ENCODE measurements at places on chromosomes 7 and 10.

DNA sequence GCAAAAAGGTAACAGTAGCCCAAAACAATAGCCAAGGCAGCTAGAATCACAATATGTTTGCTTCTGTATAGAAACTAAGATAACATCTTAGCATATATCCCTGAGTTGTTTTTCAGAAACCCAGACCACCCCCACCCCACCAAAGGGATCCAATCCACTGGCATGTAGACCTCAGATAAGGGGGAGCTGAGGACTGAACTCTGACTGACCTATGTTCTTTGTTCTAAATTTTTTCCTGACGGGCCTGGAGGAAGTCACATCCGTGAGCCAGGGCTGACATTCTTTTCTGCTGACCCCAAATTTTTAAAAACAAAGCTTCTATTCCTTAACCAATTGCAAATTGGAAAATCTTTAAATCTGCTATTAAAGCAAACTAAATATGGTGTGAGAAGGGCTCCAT lies 493.9 kb upstream of the IGFBP3 start:
- DNase-seq: no peak

GRCh38 chr10:114301177-114301576 lies 62.1 kb downstream of the VWA2 start:
- DNase-seq: no peak

DNA sequence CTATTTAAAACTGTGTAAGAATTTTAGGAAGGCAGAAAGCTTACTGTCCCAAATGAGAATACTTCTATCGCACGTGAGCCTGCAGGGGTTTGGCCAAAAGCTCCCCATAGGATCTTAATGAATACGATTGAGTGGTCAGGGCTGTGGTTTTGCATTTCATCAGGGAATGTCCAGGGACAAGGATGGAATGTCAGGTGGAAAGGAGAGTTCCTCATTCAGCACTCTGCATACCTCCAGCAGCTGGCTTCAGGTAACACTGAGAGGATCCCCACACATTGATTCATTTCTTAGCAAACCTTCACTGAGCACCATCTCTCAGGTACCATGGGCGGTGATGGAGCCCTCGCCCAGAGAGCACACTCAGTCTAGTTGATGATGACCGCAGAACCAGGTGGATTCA lies 27.2 kb downstream of the ANK3 start:
- no peak for DNase-seq

DNA sequence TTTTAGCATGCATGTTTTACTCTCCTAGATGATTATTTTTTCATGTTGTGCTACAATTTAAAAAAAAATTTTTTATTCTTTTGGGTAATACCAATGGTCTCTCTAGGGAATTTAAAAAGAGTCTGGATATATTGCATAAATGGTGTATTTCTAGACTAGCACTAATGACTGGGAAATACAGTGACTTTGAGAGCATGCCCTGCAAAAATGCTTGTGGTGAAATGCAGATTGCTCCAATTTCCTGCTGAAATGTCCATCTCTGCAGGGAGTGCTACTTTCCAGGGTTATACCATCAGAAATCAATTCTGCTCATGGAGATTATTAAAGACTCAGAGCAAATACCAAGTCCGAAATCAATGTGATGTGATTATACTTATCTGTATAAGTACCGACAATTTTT lies 186.1 kb downstream of the PRKG1 start:
- no peak for DNase-seq

DNA sequence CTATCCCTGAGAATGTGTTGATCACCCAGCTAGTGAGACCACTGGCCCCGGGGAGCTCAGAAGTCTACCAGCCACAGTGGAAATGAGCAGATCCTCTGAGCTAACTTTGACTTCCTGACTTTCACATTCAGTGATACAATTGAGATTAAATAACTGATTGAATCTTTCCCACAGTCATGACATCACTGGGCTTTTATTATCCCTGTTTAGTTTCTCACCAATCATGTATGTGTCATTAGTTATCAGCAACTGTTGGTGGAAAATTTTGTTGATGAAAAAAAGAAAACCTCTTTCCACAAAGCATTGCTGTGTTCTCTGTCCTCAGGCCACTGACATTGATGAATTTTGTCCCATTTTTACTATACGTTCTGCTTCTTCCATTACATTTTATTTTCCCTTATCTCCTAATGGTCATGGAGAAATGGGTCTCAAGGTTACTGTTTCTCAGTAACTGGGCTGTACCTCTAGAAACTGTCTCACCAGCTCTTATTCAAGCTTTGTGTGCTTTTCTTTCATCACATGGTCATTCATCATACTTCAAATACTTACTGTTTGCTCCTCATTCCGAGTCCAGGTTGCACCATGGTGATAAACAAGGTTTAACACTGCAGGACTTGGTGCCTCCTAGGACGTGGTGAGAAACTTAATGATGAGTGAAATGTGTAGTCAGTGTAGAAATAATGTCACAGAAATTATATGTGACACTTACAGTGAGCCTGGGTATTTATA lies 304.7 kb downstream of the CDK14 start:
- DNase-seq: no peak

- DNase-seq: no peak
Observed at GRCh38 chr10:117677239-117677638, 134.7 kb downstream of the EMX2 start.

DNA sequence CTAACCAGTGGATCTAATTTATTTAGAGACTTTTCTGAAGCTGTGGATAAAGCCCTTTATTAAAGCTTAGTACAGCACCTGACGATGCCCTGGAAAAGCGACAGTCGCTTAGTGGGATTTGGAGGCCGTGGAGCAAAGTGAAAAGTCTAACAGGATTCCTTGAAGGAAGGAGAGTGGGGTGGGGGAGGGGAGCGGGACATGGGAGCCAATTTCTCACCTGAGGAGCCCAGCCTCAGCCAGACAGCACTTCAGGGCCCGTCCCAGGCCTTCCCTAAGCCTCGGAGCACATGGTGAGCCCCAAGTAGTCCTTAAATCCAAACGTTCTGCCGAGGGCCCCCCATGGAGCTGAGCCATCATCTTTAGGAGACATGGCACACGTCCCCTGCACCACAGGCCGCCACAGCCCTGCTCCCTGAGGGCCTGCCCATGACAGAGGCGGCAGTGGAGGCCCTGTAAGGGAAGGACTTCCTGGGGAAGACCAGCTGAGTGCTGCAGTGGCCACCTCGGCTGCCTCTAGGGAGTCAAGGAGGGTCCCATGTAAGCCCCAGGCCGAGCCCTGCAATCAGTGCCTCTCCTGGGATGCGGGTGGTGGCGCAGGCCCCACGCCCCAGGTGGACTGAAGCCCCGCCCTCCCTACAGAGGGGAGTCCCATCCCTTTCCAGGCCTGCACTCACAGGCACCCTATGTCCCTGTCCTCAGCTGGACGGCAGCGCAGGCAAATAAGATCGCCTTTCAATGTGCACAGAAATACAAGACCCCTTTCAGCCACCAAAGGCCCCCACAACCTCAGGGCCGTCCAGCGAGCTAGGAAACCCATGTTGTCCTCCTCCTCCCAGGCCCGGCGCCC lies 187.0 kb downstream of the MAD1L1 start:
- DNase-seq: no peak

DNA sequence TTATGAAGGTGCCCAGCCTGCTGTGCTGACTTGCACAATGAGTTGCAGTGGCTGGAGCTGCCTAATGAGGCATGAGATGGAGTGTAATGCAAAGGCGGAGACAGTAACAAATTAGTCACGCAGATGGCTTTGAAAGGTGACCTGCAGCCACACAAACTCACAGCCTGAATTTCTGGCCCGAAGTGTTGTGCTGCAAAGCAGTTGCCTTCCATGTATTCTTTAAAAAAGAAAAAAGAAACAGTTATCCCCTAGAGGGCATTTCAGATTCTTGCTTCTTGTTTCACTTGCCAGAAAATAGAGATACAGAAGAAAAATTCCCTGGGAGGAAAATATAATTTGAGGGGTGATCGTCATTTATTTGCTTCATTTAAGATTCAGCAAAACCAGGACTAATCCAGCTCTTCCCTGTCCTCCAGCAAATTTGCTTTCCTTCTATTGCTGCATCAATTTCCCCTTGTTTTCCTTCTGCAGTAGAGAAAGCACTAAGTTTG lies 239.9 kb downstream of the ADRA2A start:
- no peak for DNase-seq

DNA sequence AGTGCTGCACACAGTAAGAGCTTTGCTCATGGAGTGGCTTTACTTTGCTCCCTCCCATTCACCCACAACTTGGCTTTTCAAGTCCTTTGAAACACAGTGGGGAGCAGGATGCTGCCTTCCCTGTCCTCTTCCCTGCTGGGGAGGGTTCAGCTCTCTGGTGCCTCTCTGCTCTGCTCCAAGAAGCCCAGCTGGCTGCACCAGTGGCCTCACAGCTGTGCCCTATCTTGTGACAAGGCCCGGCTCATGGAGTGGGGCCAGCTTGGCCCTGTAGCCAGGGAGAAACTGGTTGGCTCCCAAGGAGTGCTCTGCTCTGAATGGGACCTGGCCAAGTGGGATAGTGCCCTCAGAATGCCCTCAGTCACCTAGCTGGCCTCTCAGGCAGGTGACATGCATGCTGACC lies 212.3 kb upstream of the ZMIZ1 start:
- DNase-seq: no peak

GRCh38 chr7:39624935-39625694 lies 1.7 kb downstream of the RALA start:
- peak; percentile 12 for DNase-seq

DNA sequence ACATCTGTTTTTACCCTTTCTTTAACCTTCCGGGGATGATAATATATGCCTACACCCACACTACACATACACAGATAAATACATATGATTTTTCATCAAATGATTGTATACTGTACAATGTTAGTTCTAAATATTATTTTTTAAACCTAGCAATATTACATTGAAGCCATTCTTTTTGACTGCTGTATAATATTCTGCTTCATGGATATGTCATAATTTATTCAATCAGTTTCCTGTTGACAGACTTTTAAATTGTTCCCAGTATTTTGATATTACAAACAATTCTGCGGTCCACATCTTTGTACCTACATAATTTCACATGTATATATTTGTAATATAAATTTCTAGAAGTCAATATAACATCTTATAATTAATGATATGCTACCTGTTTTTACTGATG lies 59.0 kb upstream of the ITGB1 start:
- DNase-seq: no peak

- DNase-seq: no peak
Observed at GRCh38 chr10:72267819-72268399, 5.8 kb upstream of the DDIT4 start.

GRCh38 chr7:110061387-110061786 lies 1029.5 kb upstream of the LRRN3 start:
- no peak for DNase-seq

GRCh38 chr7:37483627-37484026 lies 35.0 kb upstream of the ELMO1 start:
- DNase-seq: no peak

DNA sequence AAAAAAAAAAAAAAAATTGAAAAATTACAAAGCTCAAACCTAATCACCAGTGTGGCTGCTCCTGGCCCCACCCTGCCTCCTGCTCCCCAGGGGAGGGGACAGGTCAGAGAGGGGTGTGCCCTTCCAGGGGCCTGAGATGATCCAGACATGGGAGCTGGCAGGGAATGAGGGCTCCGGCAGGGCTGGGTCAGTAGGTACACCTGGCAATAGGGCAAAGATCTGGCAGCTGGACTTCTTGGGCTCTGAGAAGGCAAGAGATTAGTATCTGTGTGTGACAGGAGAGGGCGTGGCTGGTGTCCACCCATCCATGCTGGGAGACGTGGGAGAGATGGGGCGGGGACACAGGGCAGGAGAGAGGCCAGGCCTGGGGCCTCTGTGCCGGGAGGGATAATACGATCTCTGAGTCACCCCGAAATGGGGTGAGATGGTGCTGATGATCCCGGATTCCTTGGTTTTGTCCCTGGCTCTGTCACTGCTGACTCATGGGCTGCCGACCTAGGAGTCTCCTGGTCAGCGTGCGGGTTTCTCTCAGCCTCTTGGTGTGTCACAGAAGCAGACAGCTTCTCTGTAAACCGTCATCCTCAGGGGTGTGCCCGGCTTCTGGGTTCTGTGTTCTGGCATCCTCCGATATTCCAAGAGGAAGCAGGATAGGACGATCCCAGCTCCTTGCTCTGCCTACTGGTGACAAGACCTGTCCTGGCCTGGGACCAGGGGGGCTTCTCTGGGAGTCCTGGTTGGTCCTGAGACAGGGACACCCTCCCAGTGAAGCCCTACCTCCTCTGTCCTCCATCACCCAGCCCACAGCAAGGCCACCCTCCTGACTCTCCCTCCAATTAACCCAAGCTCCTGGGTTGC lies 8.2 kb upstream of the CLDN4 start:
- no peak for DNase-seq

DNA sequence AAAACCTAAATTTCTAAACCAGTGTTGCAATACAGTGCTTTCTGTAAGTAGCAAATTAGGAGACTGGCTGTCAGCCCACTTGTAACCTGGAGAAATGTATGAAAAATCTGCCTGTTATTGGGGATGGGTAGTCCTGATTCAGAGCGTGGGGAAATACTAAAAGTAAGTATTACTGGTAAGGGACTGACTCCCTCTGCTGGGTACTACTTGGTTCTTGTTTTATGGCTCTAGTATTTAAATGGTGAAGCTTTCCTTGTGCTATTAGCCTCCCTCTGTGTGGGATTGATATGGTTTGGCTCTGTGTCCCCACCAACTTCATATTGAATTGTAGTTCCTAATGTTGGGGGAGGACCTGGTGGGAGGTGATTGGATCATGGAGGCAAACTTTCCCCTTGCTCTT lies 886.1 kb downstream of the SORCS1 start:
- DNase-seq: no peak

DNA sequence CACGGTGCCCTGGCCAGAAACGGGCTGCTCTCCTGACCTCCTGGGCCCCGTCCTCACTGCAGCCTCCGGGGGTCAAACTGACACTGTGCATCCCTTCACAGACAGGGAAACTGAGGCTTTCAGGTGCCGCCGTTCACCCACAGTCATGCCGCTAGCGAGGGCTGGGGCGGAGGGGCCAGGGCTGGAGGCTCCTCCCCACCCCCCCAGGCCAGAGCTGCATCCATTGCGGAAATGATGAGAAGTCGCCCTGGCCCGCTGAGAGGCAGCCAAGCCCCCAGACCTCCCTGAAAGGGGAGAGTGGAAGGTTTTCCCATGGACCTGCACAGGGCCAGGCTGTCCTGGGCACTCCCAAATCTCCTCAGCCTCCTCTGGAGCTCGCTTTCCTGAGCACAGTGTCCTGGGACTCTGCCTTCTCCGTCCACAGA lies 16.5 kb upstream of the INPP5A start:
- no peak for DNase-seq

DNA sequence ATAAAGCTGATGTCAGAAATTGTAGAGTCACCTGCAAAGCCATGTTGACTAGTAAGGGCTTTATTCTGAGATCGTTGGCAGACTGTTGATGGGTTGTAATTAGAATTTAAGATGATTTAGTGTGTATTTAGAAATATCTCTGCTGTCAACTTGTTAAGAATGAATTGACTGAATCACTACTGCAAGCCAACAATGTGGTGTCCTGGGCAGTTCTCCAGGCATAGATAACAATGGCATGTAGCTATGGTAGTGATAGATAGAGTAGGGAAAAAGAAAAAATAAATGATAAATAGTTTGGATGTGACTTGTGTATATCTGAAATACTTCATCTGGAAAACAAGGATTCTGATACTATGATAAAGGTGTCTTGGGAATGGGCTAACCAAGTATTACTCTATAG lies 640.2 kb downstream of the ARL4A start:
- no peak for DNase-seq

GRCh38 chr10:4294271-4294670 lies 509.3 kb upstream of the KLF6 start:
- no peak for DNase-seq

GRCh38 chr7:27680610-27681009 lies 17.9 kb upstream of the HIBADH start:
- no peak for DNase-seq

- no peak for DNase-seq
Observed at GRCh38 chr10:123355748-123356481, 201.7 kb downstream of the BUB3 start.

GRCh38 chr10:29957907-29958331 lies 101.5 kb downstream of the JCAD start:
- no peak for DNase-seq
